NCI-H1436 (cell line): ENCODE measurements at places on chromosomes 6 and 20.

GRCh38 chr20:21302664-21303060, 469 bp upstream of the XRN2 start:
- DNase-seq: no peak

GRCh38 chr6:22467645-22468044, 101.7 kb upstream of the HDGFL1 start:
- no peak for DNase-seq

DNA sequence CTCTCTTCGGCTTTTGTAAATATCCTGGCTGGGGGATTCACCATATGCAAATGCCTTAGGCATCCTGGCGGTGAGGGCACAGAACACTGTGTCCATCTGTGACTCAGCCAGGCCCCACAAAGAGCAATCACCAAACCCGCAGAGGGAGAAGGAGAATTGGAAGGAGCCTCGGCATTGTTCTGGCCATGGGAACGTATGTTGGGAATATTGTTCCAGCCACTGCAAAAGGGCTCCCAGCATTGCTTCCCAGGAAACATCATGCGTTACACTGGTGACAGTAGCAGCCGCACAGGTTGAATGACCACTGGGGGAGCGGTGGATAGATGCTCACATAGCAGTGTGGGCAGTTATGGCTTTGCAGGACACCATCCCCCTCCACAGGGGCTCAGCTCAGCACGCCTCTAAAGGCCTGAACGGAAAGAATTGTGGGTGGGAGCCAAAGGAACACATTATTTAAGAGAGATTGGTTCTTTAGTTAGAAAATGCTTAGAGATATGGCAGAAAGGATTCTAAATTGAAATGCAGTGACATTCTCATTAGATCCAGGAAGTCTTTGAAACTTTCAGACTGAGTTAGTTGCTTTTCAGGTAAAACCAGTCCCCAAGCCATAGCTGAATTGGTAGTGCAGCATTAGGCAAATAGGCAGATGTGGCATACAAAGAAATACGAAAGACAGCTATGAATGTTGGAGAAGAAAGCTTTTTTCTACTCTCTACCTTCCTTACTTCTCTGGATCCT, 104.3 kb downstream of the RNF144B start:
- DNase-seq: no peak

- no peak for DNase-seq
Measured at GRCh38 chr6:4395386-4395785, 260.0 kb upstream of the ECI2 start.

DNA sequence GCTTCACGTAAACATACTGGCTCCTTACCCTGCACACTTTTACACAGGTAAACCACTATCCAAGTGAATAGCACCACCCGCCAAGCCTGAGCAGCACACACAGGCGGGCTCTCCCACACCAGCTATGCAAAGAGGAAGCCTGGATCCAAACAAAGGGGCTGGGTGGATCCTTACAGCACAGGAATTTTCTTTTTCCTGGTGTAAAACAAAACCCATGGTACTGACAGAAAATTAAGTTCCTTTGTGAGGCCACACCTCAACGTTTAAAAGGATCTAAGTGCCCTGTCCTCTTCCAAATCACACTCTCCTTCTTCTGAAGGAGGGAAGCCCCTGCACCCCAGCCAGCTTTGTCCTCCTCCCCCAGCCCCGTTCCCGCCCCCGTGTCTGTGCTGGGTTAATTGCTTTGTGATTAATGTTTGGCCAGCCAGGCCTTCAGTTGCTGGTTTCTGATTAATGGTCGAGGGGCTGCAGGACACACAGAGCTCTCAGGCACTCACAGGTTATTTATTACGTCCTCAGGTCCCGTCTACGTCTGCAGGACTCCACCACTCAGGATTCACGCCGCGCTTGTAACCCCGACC, 6.1 kb downstream of the DACT2 start:
- DNase-seq: no peak

DNA sequence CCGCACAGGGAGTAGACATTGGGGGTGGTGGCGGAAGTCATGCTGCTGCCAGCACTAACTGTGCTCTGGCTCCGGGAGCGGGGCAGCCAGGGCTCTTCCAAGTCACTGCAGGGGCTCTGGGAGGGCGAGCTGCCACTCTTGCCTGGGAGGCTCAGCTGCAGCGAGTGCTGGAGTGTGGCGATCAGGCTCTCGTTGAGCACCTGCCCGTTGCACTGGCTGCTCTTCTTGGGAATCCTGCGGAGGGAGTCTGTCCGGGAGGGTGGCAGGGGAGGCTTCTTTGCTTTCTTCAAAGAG, 28.0 kb downstream of the HEBP2 start:
- DNase-seq: no peak

- DNase-seq: no peak
Measured at GRCh38 chr6:96742702-96743101, 94.6 kb downstream of the GPR63 start.

- DNase-seq: peak; percentile 89
Measured at GRCh38 chr20:51766994-51767866, 960 bp downstream of the ATP9A start.

DNA sequence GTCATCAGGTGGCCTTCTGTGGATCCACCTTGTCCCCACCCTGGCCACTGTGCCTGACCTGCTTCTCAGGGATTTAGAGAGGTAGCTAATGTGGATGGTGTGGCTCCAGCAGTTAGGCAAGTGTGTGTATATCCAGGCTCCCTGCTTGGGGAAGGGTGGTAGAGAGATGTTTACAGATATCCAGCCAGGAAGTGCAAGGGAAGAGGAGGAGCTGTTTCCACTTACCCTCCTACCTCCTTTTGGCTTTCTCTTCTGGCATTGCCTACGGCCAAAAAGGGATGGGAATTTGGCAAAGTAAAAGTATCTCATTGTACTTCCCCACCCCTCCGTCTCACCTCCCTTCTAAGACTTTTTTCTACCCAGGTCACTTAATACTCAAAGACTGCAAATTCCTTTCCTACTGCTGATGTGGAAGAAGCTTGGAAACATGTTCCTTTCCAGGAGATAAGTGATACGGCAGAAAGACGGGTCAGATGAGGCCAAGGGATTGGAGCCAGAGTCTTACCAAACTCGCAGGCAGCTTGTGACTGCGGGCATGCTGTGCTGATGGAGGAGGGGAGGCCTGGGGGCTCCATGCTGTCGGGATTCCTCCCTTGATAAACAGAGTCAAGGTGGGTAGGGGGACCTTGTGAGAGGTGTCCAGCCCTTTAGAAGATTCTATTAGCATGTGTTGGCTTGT, 253.4 kb downstream of the PRL start:
- DNase-seq: no peak

- no peak for DNase-seq
Measured at GRCh38 chr20:11394145-11394833, 523.4 kb upstream of the BTBD3 start.

GRCh38 chr6:69816569-69816968, 19.8 kb upstream of the LMBRD1 start:
- DNase-seq: no peak

- no peak for DNase-seq
Measured at GRCh38 chr20:46014517-46015396, 6.0 kb downstream of the MMP9 start.

DNA sequence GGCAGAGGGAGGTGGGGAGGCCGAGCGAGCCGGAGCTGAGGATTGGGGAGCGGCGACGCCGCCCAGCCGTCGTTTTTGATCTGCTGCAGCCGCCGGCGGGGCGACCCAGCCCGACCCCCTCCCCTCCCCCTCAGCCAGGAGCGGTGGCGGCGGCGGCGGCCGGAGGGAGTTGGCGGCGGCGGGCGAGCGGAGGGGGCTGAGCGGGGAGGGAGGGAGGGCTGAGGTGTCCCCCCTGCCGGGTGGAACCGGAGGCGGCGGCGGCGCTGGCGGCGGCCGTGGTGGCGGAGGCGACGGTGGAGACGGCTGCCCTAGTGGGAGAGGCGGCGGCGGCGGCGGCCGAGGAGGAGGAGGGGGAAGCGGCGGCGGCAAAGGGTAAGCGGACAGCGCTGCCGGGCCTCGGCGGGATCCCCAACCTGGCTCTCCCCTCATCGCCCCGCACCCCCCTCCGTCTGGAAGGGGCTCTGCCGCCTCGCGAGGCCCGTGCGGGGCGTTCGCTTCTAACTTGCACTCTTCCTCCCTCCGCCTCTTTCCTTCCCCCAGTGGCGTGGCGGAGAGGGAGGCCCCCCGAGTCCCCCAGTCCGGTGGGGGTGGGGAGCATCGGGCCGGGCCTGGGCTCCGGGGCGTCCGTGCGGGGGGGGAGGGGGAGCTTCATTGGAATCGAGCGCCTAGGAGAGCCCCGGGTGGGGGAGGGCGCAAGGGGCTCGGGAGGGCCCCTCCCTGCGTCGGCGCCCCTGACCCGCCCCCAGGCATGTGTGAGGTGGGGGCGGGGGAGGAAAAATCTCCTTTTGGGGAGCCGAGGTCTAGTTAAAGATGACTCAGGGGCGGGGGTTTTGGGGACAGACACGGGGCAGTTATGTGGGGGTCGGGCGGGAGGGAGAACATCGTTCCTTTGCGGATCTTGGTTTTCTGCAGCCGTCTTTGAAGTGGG, at the start of gene TAB2:
TSS of gene TAB2 (plus strand) at position 69 of the 928 bp plus-strand sequence. CDS start 52,286 bp downstream, outside the sequence.
- no peak for DNase-seq

- no peak for DNase-seq
Measured at GRCh38 chr6:142566628-142567396, 265.0 kb downstream of the ADGRG6 start.

DNA sequence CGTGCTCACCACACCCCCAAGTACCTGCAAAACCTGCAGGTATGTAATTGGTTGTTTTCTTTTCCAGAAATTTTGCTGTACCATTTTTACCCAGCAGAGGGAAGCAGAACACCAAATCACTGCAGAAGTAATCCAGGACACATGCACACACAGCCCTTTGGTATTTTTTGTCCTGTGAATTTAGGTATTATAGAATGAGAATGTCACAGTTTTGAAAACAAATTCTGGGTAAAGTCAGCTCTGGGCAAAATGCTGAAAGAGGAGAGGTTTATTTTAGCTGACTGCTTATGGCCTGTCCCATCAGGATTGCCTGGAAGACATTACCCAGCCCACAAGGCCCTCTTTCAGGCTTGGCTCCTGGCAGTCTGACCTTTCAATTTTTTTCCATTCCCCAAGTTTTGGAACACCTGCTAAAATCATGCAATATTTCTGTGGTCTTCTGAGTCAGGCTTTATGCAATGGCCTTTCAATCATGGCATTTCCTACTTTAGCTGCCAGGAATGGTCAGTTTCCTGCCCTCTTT, 3.5 kb upstream of the EFHC1 start:
- DNase-seq: peak; percentile 53

- DNase-seq: no peak
Measured at GRCh38 chr6:47335466-47335865, 25.8 kb upstream of the TNFRSF21 start.

GRCh38 chr6:68364271-68364805, 270.7 kb upstream of the ADGRB3 start:
- no peak for DNase-seq

GRCh38 chr20:54138427-54138826, 35.4 kb downstream of the CYP24A1 start:
- no peak for DNase-seq

GRCh38 chr6:9503111-9503761, 911.6 kb downstream of the TFAP2A start:
- DNase-seq: no peak

DNA sequence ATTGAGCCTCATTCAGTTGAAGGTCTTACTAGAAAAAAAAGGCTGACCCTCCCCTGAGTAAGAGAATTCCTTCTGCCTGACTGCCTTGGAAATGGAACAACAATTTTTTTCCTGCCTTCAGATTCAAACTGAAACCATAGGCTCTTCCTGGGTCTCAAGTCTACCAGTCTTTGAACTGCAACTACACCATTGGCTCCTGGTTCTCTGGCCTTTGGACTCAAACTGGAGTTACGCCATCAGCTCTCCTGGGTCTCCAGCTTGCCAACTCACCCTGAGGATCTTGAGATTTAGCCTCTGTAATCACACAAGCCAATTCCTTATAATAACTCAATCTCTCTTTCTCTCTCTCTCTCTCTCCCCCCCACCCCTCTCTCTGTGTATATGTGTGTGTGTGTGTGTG, 36.0 kb upstream of the SNX9 start:
- DNase-seq: no peak

- peak; percentile 78 for DNase-seq
Measured at GRCh38 chr6:136962661-136963060, 40.6 kb downstream of the SLC35D3 start.

GRCh38 chr6:166903500-166903899, 52.9 kb downstream of the RNASET2 start:
- DNase-seq: no peak

GRCh38 chr20:17625246-17626051, 55.6 kb downstream of the DSTN start:
- no peak for DNase-seq

- no peak for DNase-seq
Measured at GRCh38 chr6:125444006-125444923, 142.5 kb upstream of the HDDC2 start.

GRCh38 chr6:154763650-154764049, 30.4 kb downstream of the SCAF8 start:
- DNase-seq: no peak

GRCh38 chr6:130749402-130749801, 77.8 kb upstream of the SMLR1 start:
- no peak for DNase-seq

GRCh38 chr6:165292657-165293056, 16.7 kb downstream of the C6orf118 start:
- no peak for DNase-seq

GRCh38 chr6:143243786-143244185, 183.1 kb downstream of the AIG1 start:
- no peak for DNase-seq

DNA sequence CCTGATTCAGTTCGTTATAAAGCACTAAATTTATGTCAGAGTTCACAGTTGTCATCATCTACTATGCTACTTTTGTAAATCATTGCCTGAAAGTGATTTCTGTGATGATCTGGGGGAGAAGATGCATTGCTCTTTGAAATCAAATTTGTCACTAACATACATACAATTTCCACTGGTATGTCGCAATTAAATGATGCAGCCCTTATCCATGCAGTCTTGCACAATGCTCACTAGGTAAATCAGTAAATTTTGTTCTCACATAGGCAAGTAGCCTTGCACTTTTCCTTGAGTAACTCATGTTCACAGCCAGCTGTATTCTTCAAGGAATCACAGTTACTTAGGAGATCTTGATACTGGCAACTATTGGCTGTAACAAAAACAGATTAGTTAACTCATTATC, 20.8 kb downstream of the CRISP2 start:
- no peak for DNase-seq

DNA sequence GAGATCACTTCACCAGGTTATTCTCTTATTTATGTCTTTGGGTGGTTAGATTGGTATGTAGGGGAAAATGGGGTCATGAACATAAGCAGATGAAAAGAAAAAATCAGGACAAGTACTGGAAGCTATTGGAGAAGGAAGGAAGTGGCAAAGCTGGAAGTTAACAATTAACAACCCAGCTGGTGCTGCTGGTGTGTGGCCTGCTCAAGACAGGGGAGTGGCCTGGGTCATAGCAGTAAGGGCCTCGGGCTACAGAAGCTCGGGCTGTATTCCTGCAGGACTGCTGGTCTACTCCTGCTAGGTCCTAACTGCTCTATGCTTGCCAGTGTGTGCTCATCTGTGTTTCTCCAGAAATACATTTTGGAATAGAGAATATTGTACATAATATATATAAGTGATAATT, 19.6 kb downstream of the MYLIP start:
- DNase-seq: no peak

GRCh38 chr6:134123666-134124208, 71.3 kb upstream of the SLC2A12 start:
- DNase-seq: peak; percentile 49

- no peak for DNase-seq
Measured at GRCh38 chr6:141413196-141413595, 719.5 kb upstream of the GJE1 start.

- no peak for DNase-seq
Measured at GRCh38 chr6:161037873-161038228, 46.3 kb downstream of the MAP3K4 start.

- DNase-seq: no peak
Measured at GRCh38 chr6:9745476-9745875, 669.4 kb downstream of the TFAP2A start.
